Activated CD4-positive, alpha-beta T cell treated with anti-CD3 and anti-CD28 coated beads, Interleukin-2, amount 10 ng/mL, durations not matched to agents 7 days and 5 days (primary cell): ENCODE measurements at places on chromosomes 2 and 18. TPM values are rescaled to one million over a fixed set of nuclear protein-coding genes. Genes with fewer than 3 reads are reported as not detected.

DNA sequence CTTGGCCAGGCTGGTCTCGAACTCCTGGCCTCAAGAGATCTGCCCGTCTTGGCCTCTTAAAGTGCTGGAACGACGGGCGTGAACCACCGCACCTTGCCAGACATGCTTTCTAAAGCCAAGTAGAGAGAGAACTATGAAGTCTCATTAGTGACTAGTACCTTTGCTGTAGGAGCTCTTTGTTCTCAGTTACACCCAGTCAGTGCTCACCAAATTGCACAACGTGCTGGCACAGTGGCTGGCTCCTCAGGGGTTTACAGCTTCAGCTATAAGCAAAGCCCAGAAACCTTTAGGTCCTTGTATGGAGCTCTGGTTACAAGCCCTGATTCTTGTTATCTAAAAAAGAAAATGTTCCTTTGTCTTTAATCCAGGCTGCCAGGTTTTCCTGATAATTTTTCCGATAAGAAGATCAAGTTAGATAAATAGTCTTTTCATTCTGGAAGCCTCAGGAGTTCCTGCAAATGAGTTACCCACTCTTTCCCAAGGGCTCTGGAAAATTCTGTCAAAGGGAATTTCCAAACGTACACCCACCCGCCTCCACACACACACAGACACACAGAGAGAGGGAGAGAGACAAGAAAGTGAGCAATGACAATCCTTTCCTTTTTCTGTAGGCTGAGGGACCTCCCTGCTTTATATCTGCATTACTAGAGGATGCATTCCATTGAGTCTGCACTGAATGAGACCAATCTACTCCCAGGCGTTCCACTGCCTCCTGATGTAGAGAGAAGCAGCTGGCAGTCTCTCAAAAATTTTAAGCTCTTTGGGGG, 100.2 kb upstream of the CSRNP3 start:
- no peak for DNase-seq

Gene EGR4
- total RNA-seq = not detected

- no peak for DNase-seq
Observed at GRCh38 chr18:9722691-9723090, 14.6 kb downstream of the RAB31 start.

Gene STAM2
- total RNA-seq = 16.5 TPM

DNA sequence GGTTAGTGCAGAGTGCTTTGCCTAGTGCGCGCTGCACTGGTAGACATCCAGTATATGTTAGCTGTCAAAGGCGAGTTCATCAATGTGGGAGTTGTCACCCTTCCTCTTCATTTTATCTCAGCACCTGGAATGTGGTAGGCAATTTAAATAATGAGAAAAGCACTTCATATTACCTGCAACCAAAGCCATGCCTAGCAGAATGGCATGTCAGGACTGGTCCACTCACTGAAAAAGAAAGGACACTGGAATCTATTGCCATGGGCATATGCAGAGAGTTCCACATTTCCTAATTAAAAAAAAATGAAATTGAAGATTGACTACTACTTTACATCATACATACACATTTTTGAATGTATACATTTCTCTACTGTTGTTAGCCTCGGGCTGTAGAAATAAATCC, 139.6 kb downstream of the PAX3 start:
- DNase-seq = no peak

- no peak for DNase-seq
Observed at GRCh38 chr2:150491430-150491829, 4.0 kb upstream of the RND3 start.

GRCh38 chr18:59629894-59630293, 67.3 kb downstream of the CCBE1 start:
- DNase-seq = no peak

DNA sequence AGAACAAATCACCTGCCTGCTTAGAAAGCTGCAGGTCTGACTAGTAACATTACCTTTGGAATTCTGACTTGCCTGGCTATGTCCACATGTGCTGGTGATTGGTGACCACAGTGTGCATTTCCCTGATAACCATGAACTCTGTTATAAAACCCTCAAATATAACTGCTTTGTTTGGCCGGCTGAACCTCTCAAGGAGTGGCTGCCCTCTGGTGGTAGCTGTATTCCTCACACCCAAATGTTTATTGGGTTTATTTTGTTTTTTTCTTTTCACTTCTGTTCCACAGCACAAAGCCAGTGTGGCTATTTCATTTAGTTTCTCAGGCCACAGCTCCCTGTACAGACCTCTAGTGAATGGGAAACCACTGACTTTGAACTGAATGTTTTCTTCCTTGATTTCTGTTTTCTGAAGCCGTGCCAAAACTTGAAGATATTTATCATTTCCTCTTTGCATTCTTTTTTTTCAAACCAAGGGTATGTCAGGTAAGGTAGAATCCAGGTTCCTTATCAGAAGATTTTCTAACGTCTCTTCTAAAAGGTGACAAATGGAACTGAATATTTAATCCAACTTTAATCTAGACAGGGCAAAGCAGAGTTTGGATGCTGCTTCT, 549.0 kb upstream of the VRK2 start:
- peak; percentile 31 for DNase-seq

- peak; percentile 33 for DNase-seq
Observed at GRCh38 chr2:234136461-234136860, 86.0 kb downstream of the SPP2 start.

Gene LCT
- 0.12 TPM for total RNA-seq

DNA sequence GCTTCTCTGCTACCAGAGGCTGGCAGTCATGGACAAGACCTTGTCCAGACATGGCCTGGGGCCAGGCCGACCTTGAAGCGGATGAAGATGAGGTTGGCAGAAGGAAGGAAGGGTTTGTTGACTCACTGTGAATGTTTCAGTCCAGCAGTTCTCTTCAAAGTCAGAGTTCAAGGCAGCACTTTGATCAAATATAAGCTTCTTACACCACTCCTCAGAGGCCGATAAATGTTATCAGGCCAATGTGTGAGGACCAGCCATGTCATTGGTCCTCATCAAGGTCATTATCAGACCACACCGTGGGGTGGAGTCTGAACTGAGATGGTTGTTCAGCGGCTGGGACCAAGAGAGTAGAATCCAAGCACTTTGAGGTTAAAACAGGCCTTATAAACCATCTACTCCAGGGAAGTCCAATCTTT, 35.5 kb downstream of the QPCT start:
- DNase-seq = no peak

DNA sequence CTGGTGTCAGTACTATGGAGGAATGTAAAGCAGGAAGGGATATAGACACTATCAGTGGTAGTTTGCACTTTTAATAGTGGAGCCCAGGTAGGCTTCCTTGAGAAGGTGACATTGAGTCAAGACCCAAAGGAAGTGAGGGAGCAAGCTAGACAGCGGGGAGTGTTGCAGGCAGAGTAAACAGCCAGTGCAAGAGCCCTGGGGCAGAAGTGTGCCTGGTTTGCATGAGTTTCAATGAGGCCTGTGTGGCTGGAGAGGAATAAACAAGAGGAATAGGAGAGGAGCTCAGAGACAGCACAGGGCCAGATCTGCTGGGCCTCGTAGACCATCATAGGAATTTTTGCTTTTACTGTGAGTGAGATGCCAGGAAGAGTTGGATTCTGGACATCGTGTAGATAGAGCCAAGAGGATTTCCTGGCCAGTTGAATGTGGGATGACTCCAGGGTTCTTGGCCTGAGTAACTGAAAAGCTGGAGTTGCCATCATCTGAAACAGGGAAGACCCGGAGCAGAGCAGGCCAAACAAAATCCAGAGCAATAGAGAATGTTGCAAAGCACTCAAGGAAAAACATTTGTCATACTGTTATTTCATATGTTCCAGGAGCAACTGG, 102.5 kb downstream of the SP3 start:
- DNase-seq = no peak

DNA sequence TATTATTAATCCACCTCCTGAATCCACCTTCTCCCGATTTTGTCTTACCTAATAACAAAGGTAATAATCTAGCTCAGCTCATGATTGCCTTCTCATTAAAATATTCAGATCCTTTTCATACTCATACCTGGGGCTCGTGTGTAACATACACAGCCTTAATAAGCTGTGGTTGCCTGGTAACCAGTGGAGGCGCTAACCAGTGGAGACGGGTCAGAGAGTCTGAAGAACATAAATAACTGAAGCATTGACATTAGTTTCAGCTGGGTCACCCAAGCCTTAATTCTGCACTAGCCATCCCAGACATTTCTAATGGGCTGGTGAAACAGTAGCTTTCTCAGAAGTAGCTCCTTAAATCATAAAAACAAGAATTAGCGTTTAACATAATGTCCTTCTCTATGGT, 14.8 kb upstream of the DTNA start:
- DNase-seq = no peak

Gene PROKR1
- total RNA-seq = not detected

DNA sequence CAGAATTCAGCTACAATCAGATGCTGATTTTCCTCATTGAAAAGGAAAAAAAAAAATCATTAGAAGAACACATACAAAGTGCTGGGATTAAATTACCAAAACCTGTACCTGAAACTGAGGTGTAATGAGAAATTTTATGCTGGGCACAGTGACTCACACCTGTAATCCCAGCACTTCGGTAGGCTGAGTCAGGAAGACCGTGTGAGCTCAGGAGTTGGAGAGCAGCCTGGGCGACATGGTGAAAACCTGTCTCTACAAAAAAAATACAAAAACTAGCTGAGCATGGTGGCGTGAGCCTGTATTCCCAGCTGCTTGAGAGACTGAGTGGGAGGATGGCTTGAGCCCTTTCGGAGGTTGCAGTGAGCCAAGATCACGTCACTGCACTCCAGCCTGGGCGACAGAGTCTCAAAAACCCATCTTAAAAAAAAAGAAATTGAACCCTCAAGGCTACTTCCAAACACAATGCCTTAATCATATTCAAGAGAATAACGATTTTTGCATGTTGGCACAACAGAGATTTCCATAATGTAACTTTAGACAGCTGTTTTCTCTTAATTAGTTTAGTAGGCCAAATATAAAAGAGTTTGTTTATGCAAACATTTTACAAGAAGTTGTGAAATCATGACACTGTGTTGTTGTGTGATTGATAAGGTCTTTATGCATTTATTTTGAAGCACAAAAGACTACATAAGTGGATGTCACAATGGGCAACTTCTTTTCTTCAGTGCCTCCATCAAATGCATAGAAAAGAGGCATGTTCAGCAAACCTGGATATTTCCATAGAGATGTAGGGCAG, 63.9 kb downstream of the FAM161A start:
- DNase-seq = no peak

Gene ZNF24
- 46.9 TPM for total RNA-seq

- DNase-seq = no peak
Observed at GRCh38 chr2:233117351-233117750, 57.2 kb downstream of the INPP5D start.

DNA sequence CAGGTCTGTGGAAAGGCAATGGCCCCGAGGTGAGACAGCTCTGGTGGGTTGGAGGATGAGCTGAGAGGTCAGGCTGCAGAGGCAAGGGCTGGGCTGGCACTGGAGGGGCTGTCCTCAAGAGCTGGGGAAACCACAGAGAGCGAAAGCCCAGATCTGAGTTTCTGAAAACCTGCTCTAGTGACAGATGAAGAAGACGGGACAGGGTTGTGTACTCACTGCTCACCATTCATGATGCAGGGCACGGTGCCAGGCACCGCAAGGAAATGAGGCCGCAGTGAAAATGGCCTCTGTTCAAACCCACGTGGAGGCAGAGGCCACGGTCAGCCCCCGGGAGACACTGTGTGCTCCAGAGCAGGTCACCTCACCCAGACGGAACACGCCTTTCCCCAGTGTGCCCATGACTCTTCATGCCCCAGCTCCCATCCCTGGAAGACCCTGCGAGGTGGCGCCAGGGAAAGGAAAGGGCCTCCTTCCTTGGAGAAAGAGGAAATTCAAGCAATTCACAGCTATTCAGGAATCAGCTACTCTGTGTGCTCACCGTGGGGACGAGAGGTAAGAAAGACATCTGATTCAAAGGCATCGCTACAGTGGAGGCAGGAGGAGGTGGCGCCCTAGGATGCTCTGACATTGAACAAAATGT, 24.3 kb upstream of the ID2 start:
- DNase-seq = no peak

GRCh38 chr18:11951390-11951851, 29.9 kb upstream of the IMPA2 start:
- DNase-seq = no peak

Gene KCNG2
- not detected for total RNA-seq

Gene TRPM8
- not detected for total RNA-seq

DNA sequence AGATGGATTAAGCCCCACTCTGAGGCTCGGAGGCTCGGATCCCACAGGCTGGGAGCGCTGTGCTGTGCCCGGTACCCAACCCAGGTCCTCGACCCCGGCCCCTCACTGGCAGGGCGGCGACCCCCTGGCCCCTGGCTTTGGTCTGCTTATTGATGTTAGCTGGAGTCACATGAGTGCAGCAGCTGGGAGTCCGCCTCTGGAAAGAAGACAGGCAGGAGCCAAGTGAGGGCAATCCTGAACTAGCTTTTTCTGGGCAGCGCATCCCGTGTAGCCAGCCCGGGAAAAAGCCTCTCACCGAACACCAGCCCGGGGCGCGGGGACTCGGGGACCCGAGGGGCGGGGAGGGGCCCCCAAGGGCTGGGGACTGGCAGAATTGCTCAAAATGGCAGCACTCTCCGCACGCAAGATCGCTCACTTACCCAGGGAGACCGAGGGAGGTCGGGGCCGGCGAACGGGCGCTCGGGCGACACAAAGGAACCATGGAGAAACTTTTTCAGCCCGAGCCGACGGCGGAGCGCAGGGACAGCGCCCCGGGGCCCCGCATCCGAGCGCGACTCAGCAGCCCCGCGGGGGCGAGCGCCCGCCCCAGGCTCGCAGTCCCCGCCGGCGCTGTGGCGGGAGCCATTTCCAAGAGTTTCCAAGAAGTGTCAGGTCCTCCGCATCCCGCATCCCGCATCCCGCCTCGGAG, 567 bp downstream of the TMEM200C start:
- DNase-seq = no peak

DNA sequence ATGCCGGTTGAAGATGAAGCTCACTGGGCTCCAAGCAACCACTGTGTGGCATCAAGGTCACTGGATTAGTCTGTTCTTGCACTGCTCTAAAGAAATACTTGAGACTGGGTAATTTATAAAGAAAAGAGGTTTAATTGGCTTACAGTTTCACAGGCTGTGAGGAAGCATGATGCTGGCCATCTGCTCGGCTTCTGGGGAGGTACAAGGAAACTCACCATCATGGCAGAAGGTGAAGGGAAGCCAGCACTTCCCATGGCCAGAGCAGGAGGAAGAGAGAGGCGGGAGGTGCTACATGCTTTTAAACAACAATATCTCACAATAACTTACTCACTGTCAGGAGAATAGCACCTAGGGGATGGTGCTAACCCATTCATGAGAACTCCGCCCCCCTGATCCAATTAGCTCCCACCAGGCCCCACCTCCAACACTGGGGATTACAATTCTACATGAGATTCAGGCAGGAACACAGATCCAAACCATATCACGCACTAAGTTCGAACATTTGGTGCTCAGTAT, 109.7 kb upstream of the MGAT5 start:
- DNase-seq = no peak

DNA sequence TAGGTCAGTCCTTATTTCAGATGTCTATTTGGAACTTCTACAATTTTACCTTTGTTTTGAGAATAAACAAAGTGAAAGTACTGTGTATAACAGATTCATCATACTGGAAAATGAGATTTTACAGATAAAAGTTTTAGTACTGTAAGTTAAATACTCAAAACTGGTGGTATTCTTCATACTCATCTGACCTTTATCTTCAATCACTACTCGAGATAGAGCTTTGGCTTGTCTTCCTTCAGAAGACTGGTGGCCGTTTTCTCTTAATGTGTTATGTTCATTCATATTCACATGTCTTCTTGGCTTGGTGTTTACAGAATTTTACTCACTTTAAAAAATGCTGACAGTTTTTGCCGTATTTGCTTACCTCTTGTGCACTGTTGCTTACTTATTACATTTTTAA, 2.1 kb downstream of the SPOPL start:
- DNase-seq = no peak

GRCh38 chr2:68152681-68153347, 4.9 kb upstream of the PNO1 start:
- no peak for DNase-seq

Gene CBLN2
- total RNA-seq = not detected
